ENCODE measurements at places on chromosomes 4 and X. TPM values are rescaled to one million over a fixed set of nuclear protein-coding genes. Genes with fewer than 3 reads are reported as not detected.

HSFX4 gene
- total RNA-seq = not detected

RHOXF1 gene
- not detected for total RNA-seq

SLITRK4 gene
- total RNA-seq = 0.39 TPM

DNA sequence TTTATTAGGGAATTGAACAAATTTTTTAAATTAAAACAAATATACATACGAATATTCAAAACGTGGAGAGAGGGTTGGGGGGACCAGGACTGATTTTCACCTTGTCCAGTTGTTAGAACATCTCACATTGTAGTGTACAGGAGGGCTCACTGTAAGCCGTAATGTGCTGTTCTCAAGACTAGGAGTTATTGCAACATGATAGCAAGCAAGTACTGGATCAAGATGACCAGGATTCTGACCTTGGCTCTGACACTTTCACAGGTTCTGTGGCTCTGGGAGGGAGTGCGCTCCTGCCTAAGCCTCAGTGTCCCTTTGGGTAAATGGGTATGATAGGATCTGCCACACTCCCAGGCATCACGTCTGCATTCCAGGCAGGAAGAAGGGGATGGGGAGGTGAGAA lies 59.0 kb downstream of the SORCS2 start:
- DNase-seq = no peak

- no peak for DNase-seq
Observed at GRCh38 chr4:147328756-147329446, 152.0 kb upstream of the EDNRA start.

GRCh38 chrX:8711401-8711800 lies 20.5 kb downstream of the ANOS1 start:
- DNase-seq = no peak

Data from MCF 10A (cell line).